ENCODE measurements at places on chromosomes 2 and 18.

- DNase-seq = no peak
Measured at GRCh38 chr18:58243401-58243800, 199.4 kb downstream of the NEDD4L start.

DNA sequence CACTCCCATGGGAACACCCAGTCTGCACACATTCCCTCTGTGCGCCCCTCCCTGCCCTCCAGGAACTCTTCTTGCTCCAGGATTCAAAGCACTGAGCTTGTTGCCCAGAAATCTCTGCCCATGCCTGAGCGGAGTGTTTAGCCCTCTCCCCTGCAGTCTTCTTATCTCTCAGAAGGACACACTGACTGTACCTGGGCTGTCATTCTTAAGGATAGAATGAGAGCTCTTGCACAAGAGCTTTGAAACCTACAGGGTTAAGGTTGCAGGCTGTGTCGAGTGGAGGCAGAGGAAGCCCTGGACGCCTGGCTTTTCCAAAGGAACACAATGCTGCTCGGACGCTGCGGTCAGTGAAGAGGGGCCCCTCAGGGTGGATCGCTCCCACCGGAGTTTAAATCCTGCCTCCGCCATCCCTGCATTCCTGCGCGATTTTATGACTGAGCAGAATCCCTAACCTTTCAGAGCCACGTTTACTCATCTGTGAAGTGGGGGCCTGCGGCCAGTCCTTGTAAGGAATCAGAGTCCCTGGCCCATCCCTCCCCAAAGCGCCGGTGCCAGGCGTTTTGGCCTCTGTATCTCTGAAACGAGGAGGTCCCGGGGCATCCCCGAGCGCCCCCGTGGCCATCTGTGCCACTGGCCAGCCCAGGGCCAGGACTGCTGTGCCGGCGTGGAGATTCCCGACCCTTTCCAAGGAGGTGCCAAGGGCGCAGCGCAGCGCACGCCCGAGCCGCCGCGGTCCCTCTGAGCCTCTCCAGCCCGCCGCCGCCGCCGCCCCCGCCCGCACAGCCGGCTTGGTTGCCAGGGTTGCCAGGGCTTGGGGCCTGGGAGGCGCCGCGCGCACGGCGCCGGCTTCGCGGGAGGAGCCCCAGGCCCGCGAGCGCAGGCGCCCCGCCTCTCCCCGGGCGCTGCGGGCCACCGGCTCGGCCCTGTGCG, 58.9 kb downstream of the FAM168B start:
- no peak for DNase-seq

- DNase-seq = no peak
Measured at GRCh38 chr2:1492711-1493430, 79.6 kb downstream of the TPO start.

DNA sequence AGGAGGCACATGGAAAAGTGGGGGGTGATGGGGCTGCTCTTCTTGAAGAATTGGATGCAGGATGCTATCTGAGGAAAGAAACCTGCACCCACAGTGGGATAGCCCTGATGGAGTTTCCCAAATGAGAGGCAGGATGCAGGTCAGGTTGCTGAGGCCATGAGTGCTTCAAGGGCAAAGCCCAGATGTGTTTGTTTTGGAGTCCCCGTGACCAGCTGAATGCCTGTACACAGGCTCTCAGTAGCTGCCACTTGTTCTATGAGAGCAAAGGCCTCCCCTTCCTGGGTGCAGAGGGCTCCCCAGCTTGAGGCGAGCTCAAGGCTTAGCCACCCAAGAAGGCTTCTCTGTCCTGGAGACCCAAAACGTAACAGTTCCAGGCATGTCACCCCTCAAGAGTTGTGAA, 192.7 kb downstream of the SEPTIN10 start:
- no peak for DNase-seq

DNA sequence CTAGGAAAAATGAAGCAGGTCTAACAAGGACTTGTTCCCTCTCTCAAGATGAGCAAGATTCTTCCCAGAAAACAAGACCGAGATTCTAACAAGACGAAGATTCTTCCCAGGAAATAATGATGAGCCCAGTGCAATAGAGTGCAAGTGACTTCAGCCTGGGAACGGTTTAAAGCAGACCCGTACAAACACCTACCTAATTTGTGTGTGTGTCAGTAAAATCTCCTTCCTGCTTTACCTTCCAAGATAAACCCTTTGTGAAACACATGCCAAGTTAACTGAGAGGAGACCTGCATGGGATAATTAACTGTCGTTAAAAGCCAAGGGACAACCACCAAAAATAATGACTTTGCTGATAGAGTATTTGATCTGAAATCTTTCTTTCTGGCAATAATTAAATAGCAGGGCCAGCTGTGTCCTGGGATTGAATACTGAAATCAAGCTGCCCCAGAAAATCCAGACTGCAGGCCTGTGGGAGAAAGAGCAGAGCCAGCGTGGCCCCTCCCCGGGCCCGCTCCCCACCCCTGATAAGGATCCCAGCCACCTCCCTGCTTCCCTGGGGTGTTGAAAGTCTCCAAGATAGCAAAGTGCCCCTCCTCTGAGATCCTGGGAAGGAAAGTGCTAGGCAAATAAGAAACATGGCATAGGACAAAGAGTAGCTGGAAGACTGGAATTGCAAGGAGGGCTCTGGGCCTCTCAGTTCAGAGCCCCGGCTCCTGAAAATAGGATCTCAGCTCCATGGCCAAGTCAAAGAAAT, 145.5 kb downstream of the CYP26B1 start:
- DNase-seq = no peak

DNA sequence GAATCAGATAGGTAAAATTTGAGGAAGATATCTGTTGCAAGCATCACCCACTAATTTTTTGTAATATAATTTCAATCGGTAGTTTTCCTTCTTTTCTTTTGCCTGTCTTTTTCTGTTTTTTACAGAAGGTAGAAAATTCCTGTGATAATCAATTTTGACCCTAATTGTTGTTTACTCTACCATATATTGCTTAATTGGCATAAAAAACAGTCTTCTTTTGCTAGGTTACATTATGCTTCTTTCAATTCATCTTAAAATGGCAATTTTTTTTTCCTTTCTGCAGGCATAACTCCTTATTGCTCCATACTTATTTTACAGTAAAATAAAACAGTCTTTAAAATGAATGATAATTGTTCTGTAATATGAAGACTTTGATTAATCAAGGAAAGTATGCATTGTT, 286.2 kb upstream of the LRP1B start:
- DNase-seq = no peak

DNA sequence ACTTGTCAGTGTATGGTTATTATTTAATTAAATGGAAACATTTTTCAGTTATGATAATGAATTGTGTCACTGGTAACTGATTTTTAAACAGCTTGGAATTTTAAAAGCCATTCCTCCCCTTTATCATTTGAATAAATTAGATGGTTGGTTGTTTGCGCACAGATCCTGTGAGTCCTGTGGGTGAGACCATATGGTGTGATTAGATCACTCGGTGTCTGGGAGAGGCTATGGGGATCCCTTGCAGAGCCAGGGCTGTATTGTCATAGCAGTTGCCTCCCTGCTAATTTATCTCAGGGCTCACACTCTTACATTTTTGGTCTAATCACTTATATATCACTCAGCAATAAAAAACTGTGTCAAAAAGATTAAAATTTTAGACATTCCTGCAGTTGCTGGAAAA, 133.5 kb downstream of the ASXL3 start:
- no peak for DNase-seq

Measured in fibroblast of mammary gland (primary cell).